ENCODE measurements at places on chromosomes 13 and 19.

DNA sequence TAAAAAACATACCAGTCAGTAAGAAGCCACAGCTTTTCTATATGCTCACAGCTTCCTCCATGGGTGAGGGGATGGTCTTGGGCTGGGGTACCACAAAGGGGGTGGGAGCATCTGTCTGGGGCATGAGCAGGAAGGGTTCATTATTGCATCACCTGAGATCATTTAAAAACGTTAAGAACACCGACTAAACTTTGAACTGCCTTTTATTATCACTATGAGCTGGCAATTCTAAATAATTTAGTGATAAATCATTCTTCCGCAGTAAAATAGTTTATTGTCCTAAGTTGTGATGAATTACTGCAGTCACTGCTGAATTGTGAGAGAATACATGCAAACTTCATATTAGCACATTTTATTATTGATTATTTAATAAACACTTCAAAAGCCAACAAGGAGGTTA, 71.6 kb downstream of the KL start:
- DNase-seq = no peak

DNA sequence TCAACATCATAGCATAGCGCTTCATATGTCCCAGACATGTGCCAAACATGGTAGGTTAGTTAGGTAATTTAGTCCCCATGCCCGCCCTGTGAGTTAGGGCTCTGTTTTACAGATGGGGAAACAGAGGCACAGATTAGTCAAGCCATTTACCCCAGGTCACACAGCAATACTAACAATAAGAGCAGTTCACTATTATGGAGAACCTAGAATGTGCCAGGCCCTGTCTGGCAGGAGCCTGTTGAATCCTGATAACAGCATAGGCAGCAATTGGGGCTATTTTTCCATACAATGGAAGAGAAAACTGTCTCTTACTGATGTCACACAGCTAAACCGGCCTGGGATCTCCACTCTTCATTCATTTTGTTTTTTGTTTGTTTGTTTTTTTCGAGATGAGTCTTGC, 6.5 kb upstream of the PPP1R37 start:
- no peak for DNase-seq

GRCh38 chr13:84130495-84131114, 248.3 kb upstream of the SLITRK1 start:
- no peak for DNase-seq

DNA sequence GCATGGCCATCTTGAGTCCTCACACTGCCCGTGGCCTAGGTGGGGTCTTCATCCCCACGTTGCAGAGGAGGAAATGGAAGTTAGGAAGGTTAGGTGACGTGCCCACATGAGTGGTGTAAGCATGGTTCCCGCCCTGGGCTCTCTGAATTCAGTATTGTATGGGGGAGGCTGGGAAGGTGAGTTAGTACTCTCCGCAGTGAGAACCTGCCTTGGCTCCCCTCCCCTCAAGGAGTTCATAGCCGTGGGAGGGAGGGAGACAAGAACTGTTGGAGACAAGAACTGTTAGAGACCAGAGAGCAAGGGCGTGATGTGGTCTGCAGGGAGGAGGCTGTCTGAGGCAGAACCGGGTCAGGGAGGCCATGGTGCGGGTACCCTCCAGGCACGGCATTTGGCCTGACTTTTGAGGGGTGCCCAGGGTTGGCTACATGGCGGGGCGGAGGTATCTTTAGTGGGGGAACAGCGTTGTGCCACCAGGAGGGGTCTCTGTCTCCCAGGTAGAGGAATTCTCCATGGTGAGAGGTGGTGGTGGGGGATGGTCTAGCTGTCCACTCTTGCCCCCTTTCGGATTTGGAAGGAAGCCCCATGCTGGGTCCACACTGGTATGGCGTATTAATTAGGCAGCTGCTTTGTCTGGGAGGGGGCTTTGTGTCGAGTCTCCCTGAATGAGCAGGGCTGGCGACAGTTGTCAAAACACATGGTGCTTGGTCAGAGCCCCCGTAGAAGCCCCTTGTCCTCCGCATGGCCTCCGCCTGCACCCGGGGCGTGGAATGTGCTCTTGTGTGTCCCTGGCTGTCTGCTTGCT, 45.8 kb downstream of the CAPN12 start:
- DNase-seq = no peak

- no peak for DNase-seq
Observed at GRCh38 chr19:41997851-41998229, 3.8 kb upstream of the ATP1A3 start.

- no peak for DNase-seq
Observed at GRCh38 chr19:45670670-45671453, 2.8 kb downstream of the GIPR start.

GRCh38 chr13:106213028-106213757, 322.3 kb downstream of the EFNB2 start:
- no peak for DNase-seq

- DNase-seq = no peak
Observed at GRCh38 chr13:113086031-113086750, 19.4 kb upstream of the F7 start.

DNA sequence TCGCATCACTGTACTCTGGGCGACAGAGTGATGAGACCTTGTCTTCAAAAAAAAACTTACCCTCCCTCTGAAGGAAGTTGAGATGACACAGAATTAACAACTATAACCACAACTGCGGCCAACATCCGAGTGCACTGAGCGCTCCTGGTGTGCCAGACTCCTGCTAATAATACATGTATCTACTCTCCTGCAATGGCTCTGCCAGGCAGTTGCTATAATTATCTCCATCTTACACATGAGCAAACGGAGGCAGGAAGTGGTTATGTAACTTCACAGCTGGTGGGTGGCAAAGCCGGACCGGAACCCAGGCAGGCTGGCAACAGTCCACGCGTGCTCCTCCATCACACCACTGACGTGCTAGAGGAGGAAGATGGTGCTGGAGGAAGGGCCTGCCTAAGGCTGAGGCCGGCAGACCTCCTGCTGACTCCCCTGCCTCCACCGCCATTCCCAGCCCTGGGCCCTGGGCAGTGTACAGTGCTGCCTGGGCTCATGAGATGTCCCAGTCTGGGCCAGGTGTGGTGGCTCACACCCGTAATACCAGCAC, 12.6 kb downstream of the XRCC1 start:
- peak; percentile 90 for DNase-seq

- no peak for DNase-seq
Observed at GRCh38 chr19:45920458-45920857, 5.9 kb upstream of the NANOS2 start.

GRCh38 chr13:37700887-37701286, 102.3 kb upstream of the POSTN start:
- DNase-seq = no peak

DNA sequence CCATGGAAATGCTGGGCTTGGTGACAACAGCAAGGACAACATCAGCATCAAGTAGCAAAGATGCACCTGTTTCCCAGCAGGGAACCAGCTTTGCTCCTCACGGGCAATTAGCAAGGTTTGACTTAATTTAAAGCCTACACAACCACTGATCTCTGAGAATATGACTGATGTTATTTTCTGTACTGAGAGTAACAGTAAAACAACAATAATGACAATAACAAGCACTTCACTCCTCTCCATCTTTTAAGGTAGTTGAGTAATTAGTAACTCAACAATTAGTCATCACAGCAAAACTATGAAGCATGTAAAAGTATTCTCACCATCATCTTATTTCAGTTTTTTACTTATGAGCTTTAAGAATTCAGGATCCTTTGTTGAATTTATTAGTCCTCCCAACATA, 37.3 kb downstream of the ENOX1 start:
- DNase-seq = no peak

GRCh38 chr13:101185606-101186005, 230.7 kb downstream of the NALCN start:
- DNase-seq = no peak

DNA sequence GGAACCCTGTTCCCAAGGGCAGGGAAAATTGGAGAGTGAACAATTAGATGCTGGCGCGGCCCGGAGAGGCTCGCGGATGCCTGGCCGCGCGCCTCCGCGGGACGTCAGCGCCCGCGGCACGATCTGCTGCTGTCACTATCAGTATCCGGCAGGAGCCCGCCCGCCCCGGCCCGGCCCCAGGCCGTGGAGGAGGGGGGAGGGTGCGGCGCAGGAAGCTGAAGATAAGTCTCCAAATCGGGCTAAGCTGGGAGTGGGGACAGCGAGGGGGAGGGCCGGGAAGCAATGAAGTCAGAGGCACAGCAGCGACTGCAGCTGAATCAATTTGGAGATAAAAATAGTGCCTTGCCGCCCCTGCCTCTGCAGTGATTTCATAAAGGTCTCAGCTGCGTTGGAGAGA, 441.5 kb upstream of the KLF12 start:
- no peak for DNase-seq

DNA sequence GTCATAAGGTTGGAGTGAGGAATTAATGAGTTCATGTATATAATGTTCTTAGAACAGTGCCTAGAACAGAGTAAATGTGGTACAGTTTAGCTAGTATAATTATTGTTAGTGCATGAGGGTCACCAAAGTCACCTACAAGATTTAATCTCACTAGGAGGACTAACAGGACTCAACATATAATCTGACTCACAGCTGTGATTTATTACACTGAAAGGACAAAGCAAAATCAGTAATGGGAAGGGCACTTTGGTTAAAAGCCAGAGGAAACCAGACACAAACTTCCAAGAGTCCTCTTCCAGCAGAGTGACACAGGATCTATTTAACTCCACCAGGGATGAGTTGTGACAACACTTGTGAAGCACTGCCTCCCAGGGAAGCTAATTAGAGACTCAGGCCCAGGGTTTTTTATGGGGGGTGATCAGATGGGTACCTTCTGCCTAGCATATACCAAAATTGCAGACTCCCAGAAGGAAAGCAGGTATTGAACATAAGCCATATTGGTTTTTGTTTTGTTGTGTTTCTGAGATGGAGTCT, 341.2 kb upstream of the DACH1 start:
- no peak for DNase-seq
